Fibroblast of skin of abdomen (primary cell): ENCODE measurements at places on chromosomes 1 and 21.

DNA sequence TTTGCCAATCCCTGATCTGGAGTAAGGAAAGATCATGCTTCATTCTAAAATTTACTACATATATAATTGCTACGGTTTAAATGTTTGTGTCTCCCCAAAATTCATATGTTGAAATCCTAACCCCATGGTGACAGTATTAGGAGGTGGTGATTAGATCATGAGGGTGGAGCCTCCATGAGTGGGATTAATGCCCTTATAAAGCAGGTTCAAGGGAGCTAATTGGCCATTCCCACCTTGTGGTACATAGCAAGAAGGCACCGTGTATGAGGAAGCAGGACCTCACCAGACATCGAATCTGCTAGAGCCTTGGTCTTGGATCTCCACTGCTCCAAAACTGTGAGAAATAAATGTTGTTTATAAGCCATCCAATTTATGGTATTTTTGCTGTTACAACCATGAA, 55.5 kb downstream of the GADD45A start:
- no peak for DNase-seq

DNA sequence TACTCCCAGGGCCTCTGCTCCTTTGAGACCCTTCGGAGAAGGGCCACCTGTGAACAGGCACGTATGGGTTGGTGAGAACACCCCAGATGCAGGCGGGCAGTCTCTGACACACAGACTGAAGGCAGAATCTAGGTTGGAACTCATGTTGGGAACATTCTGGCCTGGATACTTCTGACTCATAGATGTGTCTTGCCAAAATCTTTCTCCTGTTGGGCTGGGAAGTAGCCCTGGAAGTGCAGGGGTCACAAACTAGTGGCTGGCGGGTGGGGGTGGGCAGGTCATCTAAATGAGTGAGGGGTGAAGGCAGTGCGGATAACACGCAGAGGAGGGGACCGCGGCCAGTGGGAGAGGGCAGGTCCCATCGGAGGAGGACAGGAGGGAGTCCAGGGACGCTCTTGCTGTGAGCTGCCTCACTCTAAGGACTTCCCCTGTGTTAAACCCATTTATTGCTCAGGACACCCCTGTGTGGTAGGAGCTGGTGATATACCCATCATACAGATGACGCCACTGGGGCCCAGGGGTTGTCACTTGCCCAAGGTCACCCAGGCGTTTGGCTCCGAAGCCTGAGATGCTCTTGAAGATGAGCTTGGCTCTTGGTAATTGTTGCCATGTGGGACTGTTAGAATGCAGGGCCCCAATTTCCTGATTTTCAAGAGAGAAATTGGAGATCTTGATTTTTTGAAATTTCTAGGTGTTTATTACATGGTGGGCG, 181.0 kb downstream of the PTPRU start:
- no peak for DNase-seq

GRCh38 chr1:33710967-33711366, 152.9 kb upstream of the HMGB4 start:
- peak; percentile 72 for DNase-seq

DNA sequence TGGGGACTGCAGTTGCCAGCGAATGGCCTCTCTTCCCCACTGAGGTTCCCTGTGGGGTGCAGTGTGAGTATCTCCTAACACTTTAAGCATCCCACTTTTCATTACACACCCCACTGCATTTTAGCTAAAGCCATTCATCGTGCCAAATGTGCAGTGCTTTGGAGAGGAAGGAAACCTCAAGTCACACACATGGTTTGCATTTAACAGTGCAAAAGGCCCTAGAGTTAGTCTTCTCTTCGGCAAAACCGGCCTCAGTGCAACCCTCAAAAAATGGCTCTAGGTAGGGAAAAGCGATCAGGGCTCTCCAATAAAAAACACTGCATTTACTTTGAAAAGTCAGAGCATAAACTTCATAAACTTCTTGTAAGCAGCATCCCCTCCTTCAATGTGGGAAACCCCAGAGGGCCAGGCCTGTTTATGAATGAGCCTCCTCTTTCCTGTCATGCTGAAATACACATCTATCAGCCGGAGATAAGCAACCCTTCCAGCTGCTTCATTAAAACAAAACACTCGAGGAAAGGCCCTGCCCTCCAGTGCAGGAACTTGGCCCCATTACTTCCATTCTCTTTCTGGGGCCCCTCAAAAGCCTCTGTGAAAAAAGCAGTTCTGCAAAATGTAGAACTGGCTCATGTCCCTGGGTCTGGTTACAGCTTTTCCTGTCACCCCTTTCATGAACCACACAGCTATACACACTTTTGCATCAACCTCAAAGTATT, 184.0 kb downstream of the CDC7 start:
- peak; percentile 72 for DNase-seq

DNA sequence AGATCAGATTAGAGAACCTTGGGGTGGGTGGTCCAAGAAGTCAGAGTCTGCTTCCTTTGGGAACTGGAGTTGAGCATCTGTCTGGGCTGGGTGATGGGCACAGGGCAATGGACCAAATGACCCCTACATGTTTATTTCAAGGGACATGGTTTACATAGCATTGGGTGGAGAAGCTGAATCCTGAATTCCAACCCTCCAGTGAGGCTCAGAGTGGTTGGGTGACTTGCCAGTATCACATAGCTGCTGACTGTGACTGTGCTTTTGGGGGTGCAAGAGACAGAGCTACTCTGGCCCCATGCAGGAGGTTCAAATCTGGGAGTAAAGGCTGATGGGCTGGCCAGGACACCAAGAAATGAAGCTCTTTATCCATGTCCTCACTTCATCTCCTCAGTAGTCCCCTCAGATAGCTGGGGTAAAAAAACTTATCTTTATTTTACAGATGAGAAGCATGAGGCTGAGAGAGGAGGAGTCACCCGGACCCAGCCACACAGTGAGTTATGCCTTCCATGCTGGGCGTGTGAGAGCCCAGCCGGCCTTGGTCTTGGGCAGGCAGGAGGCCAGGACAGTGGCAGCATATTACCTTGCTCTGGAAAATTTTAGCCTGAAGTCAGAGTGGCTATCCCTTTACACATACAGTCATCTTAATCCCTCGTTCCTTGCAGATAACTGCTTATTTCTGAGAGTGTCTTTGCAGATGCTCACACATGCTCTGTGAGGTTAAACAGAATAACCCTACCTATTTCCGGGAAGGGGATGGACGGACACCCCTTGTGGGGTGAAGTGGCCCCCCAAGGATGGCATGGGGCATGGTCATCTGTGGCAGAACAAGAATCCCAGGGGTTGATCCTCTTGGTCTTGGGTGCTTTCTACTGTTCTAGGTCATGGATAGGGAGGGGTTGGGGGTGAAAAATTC, 2.8 kb upstream of the SERINC2 start:
- no peak for DNase-seq

GRCh38 chr1:161921990-161922389, 101.7 kb downstream of the OLFML2B start:
- DNase-seq, result peak; percentile 67
